ENCODE measurements at places on chromosomes 12 and 14. TPM values are rescaled to one million over a fixed set of nuclear protein-coding genes. Genes with fewer than 3 reads are reported as not detected.

The SSTR1 gene
- under 0.01 TPM for total RNA-seq

The FGD6 gene
- 56.6 TPM for total RNA-seq

The TSPAN9 gene
- total RNA-seq: 18.2 TPM

- no peak for DNase-seq
These were observed 109.7 kb downstream of the CRADD start for GRCh38 chr12:93786656-93787397.

The JPH4 gene
- total RNA-seq: 1.8 TPM

DNA sequence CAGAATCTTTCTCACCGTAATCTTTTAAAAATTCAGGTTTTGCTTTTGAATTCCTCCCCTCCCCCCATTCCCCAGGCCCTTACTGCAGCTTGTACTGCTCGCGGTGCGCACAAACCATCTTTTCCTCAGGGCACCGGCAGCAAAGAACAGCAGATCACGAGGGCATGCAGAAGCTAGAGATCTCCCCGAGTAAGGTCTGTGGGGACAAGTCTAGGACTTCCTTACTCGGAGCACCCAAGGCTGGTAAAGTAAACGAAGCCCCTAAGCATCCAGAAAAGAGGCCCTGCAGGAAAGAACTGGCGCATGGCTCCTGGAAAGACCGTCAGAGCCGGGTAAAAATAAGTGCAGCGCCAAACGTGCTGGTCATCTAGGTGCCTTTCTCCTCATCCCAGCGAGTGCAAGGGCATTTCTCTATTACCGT, 727 bp downstream of the LDHB start:
- DNase-seq: peak; percentile 71

DNA sequence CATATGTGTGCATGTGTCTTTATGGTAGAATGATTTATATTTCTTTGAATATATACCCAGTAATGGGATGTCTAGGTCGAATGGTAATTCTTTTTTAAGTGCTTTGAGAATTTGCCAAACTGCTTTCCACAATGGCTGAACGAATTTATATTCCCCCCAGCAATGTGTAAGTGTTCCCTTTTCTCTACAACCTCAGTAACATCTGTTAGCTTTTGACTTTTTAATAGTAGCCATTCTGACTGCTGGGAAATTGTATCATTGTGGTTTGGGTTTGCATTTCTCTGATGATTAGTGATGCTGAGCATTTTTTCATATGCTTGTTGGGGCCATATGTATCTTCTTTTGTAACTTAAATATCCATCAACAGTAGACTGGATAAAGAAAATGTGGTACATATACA, 9.4 kb downstream of the OR6C68 start:
- no peak for DNase-seq

GRCh38 chr12:100574187-100575074, 947 bp downstream of the GAS2L3 start:
- DNase-seq: no peak

DNA sequence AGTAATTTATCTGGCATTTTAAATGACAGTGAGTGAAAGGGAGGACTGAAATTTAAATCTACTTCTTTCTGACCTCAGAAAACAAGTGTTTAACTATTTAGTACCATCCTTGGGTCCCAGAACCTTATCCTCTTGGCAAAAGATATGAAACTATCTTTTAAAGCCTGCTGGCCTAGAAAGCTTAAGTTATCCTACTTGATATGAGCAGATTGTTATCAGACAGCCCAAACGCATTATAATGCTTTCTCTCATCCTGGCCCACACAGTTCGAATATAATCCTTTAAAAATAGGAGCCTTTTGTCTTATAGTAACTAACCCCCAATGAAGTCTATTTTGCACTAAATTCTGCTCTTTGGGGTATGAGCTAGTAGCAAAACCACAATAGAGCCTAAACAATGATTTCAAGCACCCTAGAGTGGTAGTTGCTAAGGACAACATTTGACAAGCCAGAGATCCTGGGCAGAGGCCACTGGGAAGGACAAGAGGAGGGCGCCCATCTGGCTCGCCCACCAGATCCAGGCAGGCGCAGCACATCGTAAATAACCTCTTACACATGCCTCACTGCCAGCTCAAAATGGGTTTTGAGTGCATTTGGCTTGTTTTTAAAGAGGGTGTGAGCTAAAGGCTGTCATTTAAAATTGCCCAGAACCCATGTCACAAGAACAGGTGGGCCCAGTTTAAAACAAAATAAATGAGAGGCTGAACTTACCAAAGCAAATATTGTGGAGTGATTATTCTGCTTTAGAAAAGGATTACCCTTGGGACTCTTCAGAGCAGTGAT, 37.7 kb upstream of the CRY1 start:
- DNase-seq: no peak

- no peak for DNase-seq
These were observed 723.7 kb downstream of the C12orf50 start for GRCh38 chr12:87305481-87305880.

- DNase-seq: no peak
These were observed 1263.0 kb downstream of the LRFN5 start for GRCh38 chr14:42869681-42870080.

GRCh38 chr12:77537663-77538062, 293.0 kb upstream of the NAV3 start:
- DNase-seq: no peak

DNA sequence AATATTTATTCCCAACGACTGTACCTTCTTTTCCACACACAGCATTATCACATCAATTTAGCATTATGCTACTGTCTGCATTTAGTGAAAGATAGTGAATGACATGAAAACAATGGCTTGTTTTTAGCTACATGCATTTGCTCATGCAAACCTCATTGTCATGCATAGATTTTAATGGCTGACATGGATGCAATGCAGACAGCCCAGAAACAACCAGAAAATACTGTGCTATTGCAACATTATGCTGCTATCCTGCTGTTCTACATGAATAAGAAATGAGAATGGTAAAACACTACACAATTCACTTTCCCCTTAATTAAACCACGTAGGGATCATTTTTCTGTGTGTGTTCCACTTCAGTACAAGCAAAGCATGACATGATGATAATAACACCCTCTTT, 90.8 kb downstream of the LIN7A start:
- DNase-seq: no peak

DNA sequence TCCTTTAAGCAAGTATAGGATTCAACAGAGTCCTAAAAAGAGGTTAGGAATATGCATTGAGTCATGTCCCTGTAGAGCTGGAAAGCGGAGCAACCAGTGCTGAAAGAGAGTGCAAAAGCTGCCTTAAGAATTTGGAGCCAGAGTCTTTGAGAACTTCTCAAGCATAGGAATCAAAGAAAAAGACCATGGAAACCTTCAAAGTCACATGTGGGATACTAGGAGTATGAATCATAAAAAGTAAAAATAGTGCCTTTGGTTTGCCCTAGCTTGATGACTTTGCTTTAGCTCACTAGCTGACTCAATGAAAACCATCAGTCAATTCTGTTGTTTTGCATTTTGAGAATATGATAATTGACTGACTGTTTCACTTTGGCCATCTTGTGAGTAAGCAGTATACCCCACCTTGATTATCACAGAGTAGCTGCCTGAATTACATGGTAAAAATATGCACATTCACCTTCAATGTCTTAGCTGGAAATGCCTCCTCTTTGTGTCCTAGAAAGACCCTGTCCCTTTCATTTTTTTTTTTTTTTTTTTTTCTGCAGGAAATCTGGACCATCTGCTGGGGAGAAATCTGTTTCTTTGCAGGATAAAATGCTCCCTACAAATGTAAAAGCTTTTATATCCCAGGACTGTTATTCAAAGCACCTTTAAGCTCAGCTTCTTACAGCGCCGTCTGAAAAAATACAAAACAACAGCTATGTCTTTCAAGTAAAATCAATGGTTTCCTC, 248.6 kb upstream of the KRR1 start:
- no peak for DNase-seq

The RNU4-1 gene
- under 0.01 TPM for total RNA-seq

GRCh38 chr14:31827325-31827724, 249.8 kb upstream of the ARHGAP5 start:
- DNase-seq: no peak

The PPP2R3C gene
- 42.5 TPM for total RNA-seq

DNA sequence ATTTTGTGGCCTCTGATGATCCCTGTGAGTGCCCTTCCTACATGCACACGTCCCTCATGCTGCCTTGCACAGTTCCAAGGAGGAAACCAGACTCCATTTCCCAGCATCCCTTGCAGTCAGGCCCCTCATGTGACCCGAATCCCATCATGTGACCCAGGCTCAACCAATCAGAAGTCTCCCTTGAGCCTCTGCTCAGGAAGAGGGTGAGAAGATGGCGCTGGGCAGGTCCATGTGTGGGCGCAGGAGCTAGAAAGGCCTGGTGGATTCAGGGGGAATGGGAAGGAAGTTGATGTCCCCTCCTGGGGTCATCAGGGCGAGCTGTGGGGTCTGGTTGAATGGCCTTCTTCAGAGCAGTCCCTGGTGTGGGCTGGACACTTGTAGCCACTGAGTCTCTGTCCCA, 240.5 kb downstream of the ADGRD1 start:
- no peak for DNase-seq

DNA sequence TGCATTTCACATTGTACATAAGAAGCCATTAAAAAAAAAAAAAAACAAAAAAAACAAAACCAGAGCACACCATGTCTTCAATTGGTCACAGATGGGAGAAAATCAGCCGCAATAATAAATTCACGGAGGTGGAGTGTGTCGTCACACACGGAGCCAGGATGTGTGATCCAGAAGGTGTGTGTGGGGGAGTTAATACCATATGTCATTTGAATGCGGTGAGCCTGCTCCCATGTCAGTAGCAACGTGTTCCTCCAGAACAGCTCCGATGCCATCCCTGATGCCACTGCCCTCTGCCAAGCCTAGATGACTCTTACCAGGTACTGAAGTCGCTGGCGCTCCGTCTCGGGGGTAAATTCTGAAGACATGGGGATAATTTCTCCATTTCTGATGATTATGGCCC, 197.8 kb downstream of the PPM1H start:
- DNase-seq: no peak

GRCh38 chr12:91980389-91980821, 165.2 kb downstream of the BTG1 start:
- no peak for DNase-seq

GRCh38 chr14:72582582-72582981, 311.3 kb downstream of the DPF3 start:
- DNase-seq: no peak
